ENCODE measurements at places on chromosomes 3 and 15. TPM values are rescaled to one million over a fixed set of nuclear protein-coding genes. Genes with fewer than 3 reads are reported as not detected.

- no peaks in the 10 kb centered on the region for H3K36me3 ChIP-seq
- no peak overlapping the region for H3K4me3 ChIP-seq
- DNase-seq, result no peak
- no peaks in the 10 kb centered on the region for H3K4me1 ChIP-seq
- no peak overlapping the region for H3K27ac ChIP-seq
- no peaks in the 10 kb centered on the region for H3K27me3 ChIP-seq
Measured at GRCh38 chr15:96606617-96607016, 276.1 kb downstream of the NR2F2 start.

- no peak overlapping the region for H3K27ac ChIP-seq
- H3K4me1 ChIP-seq, result no peaks in the 10 kb centered on the region
- H3K36me3 ChIP-seq, result no peaks in the 10 kb centered on the region
- no peak overlapping the region for H3K4me3 ChIP-seq
- H3K27me3 ChIP-seq, result no peaks in the 10 kb centered on the region
Measured at GRCh38 chr15:81049835-81050234, 49.1 kb downstream of the TLNRD1 start.

GRCh38 chr3:122004991-122005565, 17.0 kb downstream of the ILDR1 start:
- H3K27me3 ChIP-seq, result no peaks in the 10 kb centered on the region
- no peak overlapping the region for H3K27ac ChIP-seq
- H3K36me3 ChIP-seq, result peaks cover 5% of the 10 kb centered on the region
- H3K4me1 ChIP-seq, result no peaks in the 10 kb centered on the region

GRCh38 chr3:79019137-79019923, 748.5 kb downstream of the ROBO1 start:
- DNase-seq, result peak; percentile 91

TGM5 gene
- not detected for total RNA-seq

- no peaks in the 10 kb centered on the region for H3K36me3 ChIP-seq
- H3K4me1 ChIP-seq, result no peaks in the 10 kb centered on the region
- no peak overlapping the region for H3K4me3 ChIP-seq
- no peaks in the 10 kb centered on the region for H3K27me3 ChIP-seq
Measured at GRCh38 chr3:130825762-130826299, 68.1 kb upstream of the ATP2C1 start.

DNA sequence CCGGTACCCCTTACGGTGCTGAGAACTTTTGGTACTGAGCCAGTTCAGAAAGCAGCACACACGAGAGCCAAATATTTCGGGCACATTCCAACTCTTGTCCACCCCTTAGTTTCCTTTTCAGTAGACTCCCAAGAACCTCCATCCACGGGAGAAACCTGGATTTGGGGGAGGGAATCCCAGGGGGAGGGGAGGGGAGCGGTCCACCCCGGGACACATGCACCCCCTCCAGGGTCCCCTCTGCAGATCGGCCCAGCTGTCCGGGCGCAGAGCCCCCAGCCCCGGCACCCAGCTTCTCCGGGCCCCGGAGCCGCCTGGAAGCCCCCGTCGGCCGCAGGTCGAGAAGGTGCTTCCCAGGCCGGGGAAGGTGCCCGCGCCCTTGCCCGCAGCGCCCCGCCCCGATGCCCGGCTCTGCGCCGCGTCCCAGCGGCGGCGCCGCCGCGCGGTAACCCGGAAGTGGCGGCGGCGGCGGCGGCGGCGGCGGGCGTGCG, 455 bp upstream of the ABHD17C start:
- peak overlapping the region; percentile 75 for H3K27ac ChIP-seq
- no peaks in the 10 kb centered on the region for H3K27me3 ChIP-seq
- H3K4me1 ChIP-seq, result peaks cover 7% of the 10 kb centered on the region
- H3K36me3 ChIP-seq, result no peaks in the 10 kb centered on the region
- no peak for DNase-seq

SGO1 gene
- total RNA-seq, result 0.72 TPM

GRCh38 chr3:4504340-4505261, 11.5 kb downstream of the ITPR1 start:
- peaks cover 7% of the 10 kb centered on the region for H3K4me1 ChIP-seq
- no peaks in the 10 kb centered on the region for H3K36me3 ChIP-seq
- peak overlapping the region; percentile 43 for H3K4me3 ChIP-seq
- DNase-seq, result no peak
- H3K27ac ChIP-seq, result peak overlapping the region; percentile 2

GRCh38 chr15:95498961-95499360, 831.5 kb upstream of the NR2F2 start:
- H3K4me3 ChIP-seq, result no peak overlapping the region
- no peaks in the 10 kb centered on the region for H3K36me3 ChIP-seq
- no peaks in the 10 kb centered on the region for H3K4me1 ChIP-seq
- no peak for DNase-seq
- H3K27me3 ChIP-seq, result no peaks in the 10 kb centered on the region

DNA sequence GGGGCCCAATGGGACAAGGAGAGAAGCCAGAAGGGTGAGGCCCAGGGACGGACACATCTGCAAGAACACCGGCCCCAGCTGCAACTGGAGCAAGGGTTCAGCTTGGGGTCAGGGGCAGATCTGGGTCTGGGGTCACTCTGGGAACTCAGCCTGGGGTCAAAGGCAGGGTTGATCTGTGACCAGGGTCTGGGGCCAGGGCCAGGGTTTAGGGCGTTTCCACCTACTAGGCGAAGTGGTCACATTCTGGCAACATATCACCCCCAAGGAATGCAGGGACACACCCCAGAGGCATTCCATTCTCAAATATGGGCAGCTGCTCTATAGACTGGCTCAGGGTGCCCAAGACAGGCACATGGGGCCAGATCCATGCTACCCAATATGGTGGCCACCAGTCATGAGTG, 9.0 kb downstream of the UROC1 start:
- no peak overlapping the region for H3K27ac ChIP-seq
- no peak for DNase-seq
- no peaks in the 10 kb centered on the region for H3K36me3 ChIP-seq
- no peaks in the 10 kb centered on the region for H3K4me1 ChIP-seq
- H3K27me3 ChIP-seq, result no peaks in the 10 kb centered on the region

BFSP2 gene
- 0.41 TPM for total RNA-seq

DNA sequence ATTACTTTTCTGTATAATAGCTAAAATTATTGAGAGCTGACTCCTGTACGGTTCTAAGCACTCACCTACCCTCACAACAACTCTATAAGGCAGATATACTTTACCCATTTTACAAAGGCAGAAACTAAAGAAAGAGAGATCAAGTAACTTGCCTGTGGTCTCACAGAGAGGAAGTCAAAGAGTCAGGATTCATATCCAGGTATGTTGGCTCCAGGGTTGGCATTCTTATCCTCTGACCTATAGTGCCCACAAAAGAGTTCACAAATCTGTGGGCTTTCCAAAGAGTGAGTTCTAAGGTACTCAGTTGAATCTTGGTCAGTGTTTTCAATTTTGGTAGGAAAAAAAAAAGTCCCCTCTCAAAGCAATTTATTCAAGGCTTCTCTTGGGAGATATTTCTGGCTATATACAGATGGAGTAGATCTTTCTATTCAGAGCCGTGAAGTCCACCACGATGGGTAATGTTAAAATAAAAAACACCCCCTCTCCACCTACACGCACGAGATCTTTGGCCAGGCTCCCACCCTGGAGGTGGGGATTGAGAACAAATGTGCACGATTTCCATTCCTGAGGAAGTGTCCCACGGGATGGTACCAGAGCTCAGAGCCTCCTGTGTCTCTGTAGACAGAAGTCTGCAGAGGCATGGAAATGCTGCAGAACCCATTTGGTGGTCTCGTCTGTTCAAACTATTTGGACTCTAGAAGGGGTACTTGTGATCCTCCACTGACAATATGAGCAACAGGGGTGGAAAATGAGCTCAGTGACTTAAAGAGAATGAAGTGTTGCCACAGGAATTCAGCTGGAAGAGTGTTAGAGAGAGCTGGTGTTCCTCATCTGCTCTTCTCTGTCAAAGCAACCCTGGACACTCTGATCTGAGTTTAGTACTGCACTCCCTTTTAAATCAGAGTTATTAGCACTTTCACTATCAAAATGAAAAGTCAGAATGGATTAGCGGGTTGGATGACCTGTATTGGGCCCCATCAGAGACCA, 212.1 kb upstream of the EIF1B start:
- H3K4me3 ChIP-seq, result no peak overlapping the region
- no peak overlapping the region for H3K27ac ChIP-seq
- no peak for DNase-seq
- no peaks in the 10 kb centered on the region for H3K4me1 ChIP-seq
- no peaks in the 10 kb centered on the region for H3K36me3 ChIP-seq

- DNase-seq, result no peak
- H3K4me1 ChIP-seq, result no peaks in the 10 kb centered on the region
- H3K4me3 ChIP-seq, result no peak overlapping the region
- no peak overlapping the region for H3K27ac ChIP-seq
Measured at GRCh38 chr3:19456738-19457137, 308.4 kb downstream of the KCNH8 start.

CEP70 gene
- 64.3 TPM for total RNA-seq

Measured in kidney (tissue), 22 donors.